Bronchus fibroblast of lung (primary cell): ENCODE measurements at places on chromosomes 6 and 20. TPM values are rescaled to one million over a fixed set of nuclear protein-coding genes. Genes with fewer than 3 reads are reported as not detected.

HSPA12B gene
- 0.45 and 0.50 TPM in 2 replicates for total RNA-seq

AVP gene
- not detected in 2 replicates for total RNA-seq

FILIP1 gene
- total RNA-seq: 0.34 and 0.59 TPM in 2 replicates

SIM1 gene
- total RNA-seq: not detected in 2 replicates

MICA gene
- 106 and 108 TPM in 2 replicates for total RNA-seq

CGA gene
- not detected in 2 replicates for total RNA-seq

GPLD1 gene
- 0.15 and 0.17 TPM in 2 replicates for total RNA-seq

PPIL6 gene
- 1.5 and 2.4 TPM in 2 replicates for total RNA-seq

FOXS1 gene
- not detected in 2 replicates for total RNA-seq

SIRPG gene
- total RNA-seq: not detected in 2 replicates

LKAAEAR1 gene
- 0.84 TPM in 1 of 2 replicates, not detected in the other for total RNA-seq

LTA gene
- not detected in 2 replicates for total RNA-seq

PNRC1 gene
- total RNA-seq: 32.1 and 42.7 TPM in 2 replicates

KCNK16 gene
- total RNA-seq: not detected in 2 replicates

IPCEF1 gene
- under 0.01 TPM in 1 of 2 replicates, not detected in the other for total RNA-seq

VGLL2 gene
- total RNA-seq: not detected in 2 replicates

PRR18 gene
- not detected in 2 replicates for total RNA-seq

CNR1 gene
- total RNA-seq: under 0.01 and 0.45 TPM in 2 replicates

TP53TG5 gene
- total RNA-seq: not detected in 2 replicates

PEDS1 gene
- total RNA-seq: 31.8 and 33.0 TPM in 2 replicates

CDH26 gene
- 0.15 TPM in 1 of 2 replicates, not detected in the other for total RNA-seq

DEF6 gene
- total RNA-seq: 3.0 and 4.0 TPM in 2 replicates

LY6G6C gene
- not detected in 2 replicates for total RNA-seq

ABHD16B gene
- total RNA-seq: not detected in 2 replicates

LINC00237 gene
- not detected in 2 replicates for total RNA-seq

MEA1 gene
- total RNA-seq: 110 and 111 TPM in 2 replicates

PRL gene
- not detected in 2 replicates for total RNA-seq

LRRN4 gene
- 0.15 TPM in 1 of 2 replicates, not detected in the other for total RNA-seq

TRAPPC3L gene
- not detected in 2 replicates for total RNA-seq

MYLIP gene
- total RNA-seq: 0.74 and 0.84 TPM in 2 replicates

IL17F gene
- not detected in 2 replicates for total RNA-seq

CALHM4 gene
- total RNA-seq: not detected in 2 replicates

GJA10 gene
- total RNA-seq: not detected in 2 replicates

NHSL1 gene
- total RNA-seq: 8.6 and 9.9 TPM in 2 replicates

CAGE1 gene
- 0.17 TPM in 1 of 2 replicates, not detected in the other for total RNA-seq

PGC gene
- total RNA-seq: not detected in 2 replicates

LGSN gene
- not detected in 2 replicates for total RNA-seq

NHLRC1 gene
- total RNA-seq: 2.1 and 2.2 TPM in 2 replicates

RING1 gene
- total RNA-seq: 12.9 and 13.2 TPM in 2 replicates

TMEM200A gene
- total RNA-seq: 3.4 and 4.2 TPM in 2 replicates

COL20A1 gene
- total RNA-seq: not detected in 2 replicates

BPIFA2 gene
- not detected in 2 replicates for total RNA-seq

NFKBIL1 gene
- 17.7 and 19.9 TPM in 2 replicates for total RNA-seq
